8988T (cell line): ENCODE measurements at places on chromosomes 1 and 21.

DNA sequence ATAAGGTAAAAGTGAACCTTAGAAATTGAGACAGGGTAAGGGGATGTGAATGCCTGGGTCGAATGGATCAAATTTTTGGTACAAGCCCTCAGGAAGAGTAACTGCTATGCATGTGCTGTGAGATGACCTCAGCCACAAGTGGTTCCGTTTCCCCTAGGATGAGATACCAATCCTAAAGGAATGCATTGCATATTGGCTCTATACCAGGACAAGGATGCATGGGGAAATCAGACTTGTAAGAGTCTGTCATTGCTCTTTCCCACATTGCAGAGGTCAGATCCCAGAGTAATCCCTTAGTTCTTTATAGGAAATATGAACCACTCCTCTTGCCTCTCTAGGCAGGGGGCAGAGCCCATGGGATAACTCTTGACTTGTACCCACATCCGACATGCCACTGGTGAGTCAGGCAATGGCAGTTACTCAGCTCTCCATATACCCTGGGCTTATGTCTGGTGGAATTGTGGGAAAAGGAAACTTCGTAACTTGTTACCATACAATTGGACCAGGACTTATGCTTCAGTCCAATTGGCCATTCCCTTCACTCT, 428.3 kb upstream of the ZRANB2 start:
- no peak for DNase-seq

DNA sequence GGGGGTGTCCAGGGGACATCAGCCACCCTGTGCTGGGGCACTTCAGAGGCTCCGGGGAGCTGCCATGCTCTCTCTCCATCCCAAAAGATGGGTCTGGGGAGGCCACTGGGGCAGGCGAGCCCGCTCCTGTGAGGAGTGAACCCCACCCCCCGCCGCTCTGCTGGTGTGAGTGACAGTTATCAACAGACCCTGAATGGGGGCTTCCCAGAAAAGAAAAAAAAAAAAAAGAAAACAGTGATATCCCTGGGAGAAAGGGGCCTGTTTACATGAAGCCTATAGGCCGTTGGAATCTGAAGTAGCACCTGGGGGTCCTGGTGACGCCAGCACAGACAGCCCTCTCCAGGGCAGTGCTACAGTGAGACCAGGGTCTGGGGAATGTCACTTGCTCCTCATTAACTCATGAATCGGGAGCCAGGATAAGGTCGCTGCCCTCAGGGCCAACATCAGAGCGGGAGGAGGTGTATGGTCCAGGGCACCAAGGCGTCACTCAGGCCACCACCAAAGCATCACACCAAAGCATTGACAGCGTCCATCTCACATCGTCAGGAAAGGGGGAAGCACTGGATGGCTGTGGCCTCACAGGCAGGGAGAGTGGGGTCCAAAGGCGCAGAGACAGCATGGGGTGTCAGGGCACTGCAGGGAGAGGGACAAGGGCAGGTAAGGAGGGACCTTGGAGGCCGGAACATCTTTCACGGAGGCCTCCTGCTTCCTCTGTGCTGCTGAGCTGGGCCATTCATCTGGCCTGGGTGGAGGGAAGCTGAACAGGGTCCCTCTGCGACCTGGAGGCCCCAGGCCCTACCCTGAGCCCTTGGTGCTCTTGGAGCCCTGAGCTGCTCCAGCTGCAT, 8.4 kb upstream of the NPHP4 start:
- no peak for DNase-seq

- DNase-seq = no peak
Observed at GRCh38 chr1:217193151-217193550, 437.7 kb downstream of the GPATCH2 start.

- DNase-seq = no peak
Observed at GRCh38 chr1:83900524-83900923, 98.4 kb downstream of the TTLL7 start.

- no peak for DNase-seq
Observed at GRCh38 chr1:28517649-28517999, 11.8 kb downstream of the RCC1 start.

GRCh38 chr21:18940791-18941190, 537.2 kb upstream of the TMPRSS15 start:
- no peak for DNase-seq

DNA sequence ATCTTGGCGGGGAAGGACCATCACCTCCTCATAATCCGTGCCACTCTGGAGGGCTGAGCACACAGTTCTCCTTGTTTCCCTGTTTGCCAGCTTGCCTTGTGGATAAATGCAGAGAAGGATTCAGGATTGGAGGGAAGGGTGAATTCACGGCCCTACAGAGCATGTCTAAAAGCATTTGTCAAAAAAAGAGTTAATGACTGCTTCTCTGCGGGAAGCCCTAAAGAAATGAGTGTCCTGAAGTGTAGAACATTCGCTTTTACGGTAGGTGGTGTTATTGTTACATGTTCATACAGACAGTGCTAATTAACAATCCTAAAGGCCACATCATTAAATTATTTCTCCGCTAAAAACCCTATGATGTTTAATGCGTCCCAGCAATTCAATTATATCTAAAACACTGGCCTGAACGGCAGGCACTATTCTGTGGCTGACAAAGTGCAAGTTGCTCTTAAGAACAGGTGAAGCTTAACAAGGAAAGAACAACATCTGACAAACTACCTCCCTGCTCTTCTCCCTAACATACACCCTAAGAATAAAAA, 112.3 kb upstream of the NFIA start:
- DNase-seq = no peak

DNA sequence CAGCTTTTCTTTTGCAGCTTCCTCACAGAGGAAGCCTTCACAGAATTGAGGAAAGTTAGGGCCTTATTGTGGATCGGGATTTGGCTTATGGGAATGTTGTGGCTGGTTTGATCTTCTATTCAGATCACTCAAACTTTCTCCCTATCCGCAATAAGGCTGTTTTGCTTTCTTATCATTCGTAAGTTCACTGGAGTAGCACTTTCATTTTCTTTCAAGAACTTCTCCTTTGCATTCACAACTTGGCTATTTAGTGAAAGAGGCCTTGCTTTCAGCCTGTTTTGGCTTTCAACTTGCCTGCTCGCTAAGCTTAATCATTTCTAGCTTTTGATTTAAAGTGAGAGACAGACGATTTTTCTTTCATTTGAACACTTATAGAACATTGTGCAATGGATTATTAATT, 181.9 kb upstream of the B3GALT2 start:
- no peak for DNase-seq

GRCh38 chr1:204205486-204205885, 8.3 kb downstream of the GOLT1A start:
- no peak for DNase-seq
